ENCODE measurements at places on chromosomes 5 and 9. TPM values are rescaled to one million over a fixed set of nuclear protein-coding genes. Genes with fewer than 3 reads are reported as not detected.

The FAM78A gene
- polyA plus RNA-seq = 0.51 TPM

The PARP8 gene
- polyA plus RNA-seq = 0.11 TPM

The FAM53C gene
- 28.1 TPM for polyA plus RNA-seq

The UNC13B gene
- 17.8 TPM for polyA plus RNA-seq
